T-helper 1 cell (primary cell): ENCODE measurements at places on chromosomes 3 and 15.

GRCh38 chr3:632571-633170 is 436.1 kb downstream of the CHL1 start:
- no peak for DNase-seq

DNA sequence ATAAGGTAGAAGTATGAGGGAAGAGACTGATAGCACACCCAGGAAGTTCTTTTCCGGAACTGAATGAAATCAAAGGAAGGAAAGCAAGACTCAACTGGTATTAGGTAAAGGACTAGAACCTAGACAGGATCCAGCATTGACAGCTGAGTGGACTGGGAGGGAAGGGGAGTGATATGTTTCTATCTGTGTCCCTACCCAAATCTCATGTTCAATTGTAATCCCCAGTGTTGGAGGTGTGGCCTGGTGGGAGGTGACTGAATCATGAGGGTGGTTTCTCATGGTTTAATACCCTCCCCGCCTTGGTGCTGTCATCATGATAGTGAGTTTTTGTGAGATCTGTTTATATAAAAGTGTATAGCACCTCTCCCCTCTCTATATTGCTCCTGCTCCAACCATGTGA is 415.9 kb upstream of the KCNMB2 start:
- no peak for DNase-seq

- no peak for DNase-seq
These were observed 26.2 kb upstream of the SPTBN5 start for GRCh38 chr15:41919954-41920538.

GRCh38 chr15:51992953-51993352 is 21.4 kb upstream of the LEO1 start:
- DNase-seq: no peak

DNA sequence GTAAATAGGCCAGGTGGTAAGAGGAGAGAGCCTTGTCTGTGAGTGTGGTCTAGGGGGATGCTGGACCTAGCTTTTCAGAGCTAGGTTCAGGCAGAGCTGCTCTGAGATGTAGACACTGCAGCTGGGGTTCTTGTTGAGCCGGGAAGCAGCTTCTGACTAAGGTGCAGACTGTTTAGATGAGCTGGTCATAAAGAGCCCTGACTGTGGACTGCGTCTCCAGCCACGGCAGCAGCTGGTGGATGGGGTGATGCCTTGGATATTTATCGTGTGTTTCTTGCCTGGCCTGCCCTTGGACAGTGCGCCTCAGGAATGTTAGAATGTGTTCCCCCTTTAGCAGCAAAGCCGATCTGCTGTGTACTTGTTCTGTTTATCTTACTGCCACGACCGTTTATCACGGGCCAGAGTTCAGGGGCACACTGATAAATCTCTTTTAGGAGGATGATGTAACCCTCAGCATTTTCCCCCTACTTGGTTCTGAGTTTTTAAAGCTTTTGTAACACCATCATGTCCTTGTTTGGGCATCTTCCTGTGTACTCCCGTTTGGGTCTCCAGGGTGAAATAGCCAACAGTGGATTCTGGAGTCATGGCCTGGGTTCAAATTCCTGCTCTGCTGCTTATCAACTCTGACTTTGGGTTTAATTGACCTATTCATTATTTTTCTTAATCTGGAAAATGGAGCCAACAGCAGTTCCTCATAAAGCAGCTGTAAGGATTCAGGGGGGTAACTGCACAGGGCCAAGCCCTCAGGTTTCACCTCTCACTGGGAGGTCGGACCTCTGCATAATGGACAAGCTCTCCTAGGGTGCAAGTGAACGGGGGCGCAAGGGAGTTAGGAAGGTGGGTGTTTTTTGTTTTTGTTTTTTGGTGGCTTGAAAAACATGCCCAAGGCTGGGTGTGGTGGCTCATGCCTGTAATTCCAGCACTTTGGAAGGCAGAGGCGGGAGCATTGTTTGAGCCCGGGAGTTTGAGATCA is 51.4 kb downstream of the FLNB start:
- no peak for DNase-seq

GRCh38 chr3:15647611-15648167 is 46.1 kb downstream of the BTD start:
- DNase-seq: peak; percentile 92

DNA sequence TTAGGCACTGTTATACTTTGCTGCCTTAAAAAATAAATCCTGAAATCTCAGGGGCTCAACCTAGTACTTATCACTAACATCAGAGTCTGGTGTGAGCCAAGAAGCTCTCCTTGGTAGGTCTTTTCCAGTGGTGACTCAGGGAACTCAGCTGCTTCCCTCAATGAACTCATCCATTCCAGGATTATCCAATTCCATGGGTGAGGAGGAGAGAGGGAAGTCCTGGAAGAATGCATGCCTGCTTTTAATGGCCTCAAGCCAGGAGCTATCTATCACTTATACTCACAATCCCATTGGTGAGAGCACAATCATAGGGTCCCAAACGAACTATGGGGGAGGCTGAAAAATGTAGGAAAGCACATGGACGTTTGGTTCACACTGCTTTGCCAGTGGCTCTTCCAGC is 113.6 kb downstream of the POLR2M start:
- DNase-seq: no peak

GRCh38 chr3:157027861-157028745 is 131.8 kb downstream of the CCNL1 start:
- DNase-seq: no peak

- DNase-seq: no peak
These were observed 25.8 kb downstream of the SNX1 start for GRCh38 chr15:64121614-64122013.

- DNase-seq: no peak
These were observed 3.6 kb upstream of the BAHD1 start for GRCh38 chr15:40436892-40437751.

DNA sequence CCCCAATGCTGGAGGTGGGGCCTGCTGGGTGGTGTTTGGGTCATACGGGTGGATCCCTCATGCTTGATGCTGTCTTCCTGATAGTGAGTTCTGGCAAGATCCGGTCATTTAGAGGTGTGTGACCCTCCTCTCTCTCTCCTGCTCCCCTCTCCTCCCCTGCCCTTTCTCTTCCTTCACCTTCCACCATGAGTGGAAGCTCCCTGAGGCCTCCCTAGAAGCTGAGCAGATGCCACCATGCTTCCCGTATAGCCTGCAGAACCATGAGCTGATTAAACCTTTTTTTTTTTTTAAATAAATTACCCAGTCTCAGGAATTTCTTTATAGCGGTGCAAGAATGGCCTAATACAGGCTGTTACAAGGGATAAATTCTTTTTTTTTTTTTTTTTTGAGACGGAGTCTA is 36.3 kb upstream of the IQSEC1 start:
- no peak for DNase-seq

GRCh38 chr3:115912372-115912771 is 289.1 kb downstream of the GAP43 start:
- no peak for DNase-seq

GRCh38 chr3:35739181-35739809 is 100.0 kb downstream of the ARPP21 start:
- no peak for DNase-seq

DNA sequence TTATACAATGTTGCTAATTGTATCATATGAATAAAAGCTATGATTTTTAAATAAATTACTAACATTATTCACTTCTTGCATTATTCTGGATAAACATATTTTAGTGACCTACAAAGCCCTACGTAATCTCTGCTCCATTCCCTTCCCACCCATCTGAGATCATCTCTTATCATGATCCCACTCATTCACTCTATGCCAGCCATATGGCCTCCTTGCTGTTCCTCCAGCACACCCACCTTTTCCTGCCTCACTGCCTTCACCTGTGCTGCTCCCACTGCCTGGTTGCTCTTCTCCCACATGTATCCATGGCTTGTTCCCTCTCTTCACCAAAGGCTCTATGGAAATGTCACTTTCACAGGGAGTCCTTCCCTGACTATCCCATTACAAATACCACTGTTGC is 7.3 kb upstream of the USP8 start:
- no peak for DNase-seq

DNA sequence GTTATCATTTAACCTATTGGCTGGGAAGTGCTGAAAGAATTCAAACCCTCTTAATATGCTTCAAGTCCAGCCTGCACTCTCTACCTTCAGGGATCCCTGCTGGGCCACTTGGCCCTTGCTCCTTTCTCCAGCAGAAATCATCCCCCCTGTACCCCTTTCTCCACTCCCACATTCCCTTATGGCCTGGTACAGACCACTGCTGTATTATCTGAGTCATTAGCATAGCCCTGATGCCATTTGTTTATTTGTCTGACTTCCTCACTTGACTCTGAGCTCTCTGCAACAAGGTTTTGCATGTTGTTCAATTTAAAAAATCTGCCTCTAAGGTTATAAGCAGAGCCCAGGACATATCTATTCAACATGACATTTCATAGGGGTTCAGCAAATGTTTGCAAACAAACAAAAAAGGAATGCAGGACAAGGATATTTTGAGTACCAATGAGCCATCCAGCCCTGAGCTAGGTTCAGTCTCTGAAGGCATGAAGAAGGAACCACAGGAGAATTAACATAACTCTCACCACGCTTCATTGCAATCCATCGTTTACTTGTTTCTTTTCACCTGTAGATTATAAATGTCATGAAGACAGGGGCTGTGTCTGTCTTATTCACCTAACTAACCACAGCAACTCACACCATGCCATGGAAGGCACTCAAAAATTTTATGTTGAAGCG is 26.6 kb upstream of the HES1 start:
- DNase-seq: no peak

DNA sequence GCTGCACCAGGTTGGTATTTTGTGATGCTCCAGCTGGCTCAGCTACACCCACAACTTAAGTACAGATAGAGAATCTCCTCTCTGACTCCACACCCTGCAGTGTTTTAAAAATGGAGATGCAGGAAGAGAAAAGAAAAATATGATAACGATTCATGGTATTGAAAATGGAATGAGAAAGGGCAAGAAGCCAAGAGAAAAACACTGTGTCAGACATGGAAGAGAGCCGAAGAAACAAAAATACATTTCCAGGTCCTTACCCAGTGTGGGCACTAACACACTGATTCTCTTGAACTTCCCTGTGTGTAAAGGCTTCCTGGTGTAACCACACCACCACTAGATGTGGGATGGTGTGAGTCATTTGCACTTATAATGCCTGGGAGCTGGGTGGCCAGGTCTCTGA is 93.1 kb downstream of the GMPS start:
- DNase-seq: no peak

- no peak for DNase-seq
These were observed 190.9 kb downstream of the ADAMTS9 start for GRCh38 chr3:64496786-64497490.

GRCh38 chr15:29822684-29823459 is 604 bp upstream of the TJP1 start:
- no peak for DNase-seq

- no peak for DNase-seq
These were observed 61.2 kb downstream of the CLDN1 start for GRCh38 chr3:190261015-190261414.

GRCh38 chr15:99943466-99943865 is 210.2 kb upstream of the LYSMD4 start:
- no peak for DNase-seq

DNA sequence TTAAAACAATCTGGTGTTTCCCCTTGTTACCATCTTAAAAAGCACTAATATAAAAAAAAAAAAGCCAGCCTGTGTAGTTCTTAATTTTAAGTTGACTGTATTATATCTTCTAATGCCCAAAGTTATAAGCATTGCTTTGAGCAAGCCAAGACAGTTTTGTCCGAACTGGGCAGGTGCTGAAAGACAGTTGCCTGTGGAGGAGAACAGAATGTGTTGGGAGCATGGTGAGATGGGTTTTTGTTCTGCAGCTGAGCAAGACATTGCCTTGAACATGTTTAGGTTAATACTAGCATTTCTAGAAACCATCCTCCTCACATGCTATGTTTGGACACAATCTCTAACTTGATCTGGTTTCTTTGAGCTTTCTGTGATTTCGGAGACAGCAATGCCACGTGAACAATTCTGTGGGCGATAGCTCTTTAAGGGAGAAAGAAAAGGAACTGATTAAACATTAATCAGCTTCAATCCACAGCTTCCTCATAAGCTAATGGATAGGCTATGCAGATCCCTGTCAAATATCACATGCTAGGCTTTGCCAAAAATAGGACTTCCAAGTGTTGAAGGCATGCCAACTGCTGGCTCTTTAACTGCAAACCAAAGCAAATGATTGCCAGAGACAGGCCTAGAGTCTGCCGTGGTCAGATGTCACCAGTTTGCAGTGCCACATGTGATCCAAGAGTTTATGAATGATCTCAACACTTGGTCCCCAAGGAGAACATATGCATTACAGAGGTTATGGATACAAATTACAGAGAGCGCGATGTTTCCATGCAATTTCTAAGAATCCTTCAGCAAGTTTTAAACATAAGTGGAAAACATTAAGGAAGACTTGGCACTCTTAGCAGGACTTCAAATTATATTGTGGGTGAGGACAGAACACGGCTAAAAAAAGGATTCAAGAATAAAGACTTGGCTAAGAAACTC is 428.1 kb downstream of the ROBO2 start:
- DNase-seq: no peak

DNA sequence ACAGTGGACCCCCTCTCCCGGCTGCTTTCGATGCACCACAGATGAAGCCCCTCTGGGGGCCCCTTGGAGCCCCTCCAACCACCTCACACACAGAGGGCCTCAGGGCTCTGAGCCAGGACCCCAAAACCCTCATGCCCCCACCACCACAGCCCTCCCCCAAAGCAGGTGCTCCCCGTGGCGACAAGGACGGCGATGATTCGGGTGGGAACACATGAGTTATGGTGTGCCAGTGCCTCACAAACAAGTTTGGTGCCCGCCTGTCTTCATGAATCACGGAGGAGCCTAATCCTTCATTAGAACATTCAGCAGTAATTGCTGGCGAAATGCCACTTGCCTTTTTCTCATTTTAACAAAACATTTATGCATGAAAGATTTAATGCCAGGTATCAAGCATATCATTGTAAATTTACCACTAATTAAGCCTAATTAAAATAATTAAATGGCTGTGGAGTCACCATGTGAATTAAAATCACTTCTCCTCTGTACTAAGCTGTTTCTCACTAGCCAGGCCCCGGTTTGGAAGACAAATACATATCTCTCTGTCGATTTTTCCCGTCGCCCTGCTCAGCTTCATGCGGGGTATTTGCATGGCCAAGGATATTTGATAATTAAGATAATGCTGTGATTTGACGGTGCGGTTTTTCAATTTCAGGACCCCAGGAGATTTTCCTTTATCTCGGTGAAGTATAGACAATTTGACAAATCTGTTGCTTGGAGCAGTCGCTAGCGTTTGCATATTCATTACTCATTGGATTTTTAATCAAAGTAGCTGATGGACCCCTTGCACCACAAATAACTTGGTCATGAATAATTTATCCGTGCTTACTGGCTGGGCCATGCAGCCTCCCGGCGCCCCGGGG is 157.0 kb downstream of the TLE3 start:
- no peak for DNase-seq

GRCh38 chr15:91541286-91541685 is 312.2 kb upstream of the SLCO3A1 start:
- no peak for DNase-seq

- DNase-seq: no peak
These were observed 92.7 kb upstream of the CFAP20DC start for GRCh38 chr3:59142556-59142955.

GRCh38 chr15:81111510-81112470 is 22.3 kb upstream of the CFAP161 start:
- DNase-seq: no peak

- DNase-seq: no peak
These were observed 231.9 kb upstream of the DPPA4 start for GRCh38 chr3:109569135-109569846.

GRCh38 chr15:96337365-96338023 is 7.0 kb downstream of the NR2F2 start:
- DNase-seq: no peak

GRCh38 chr15:92076541-92076940 is 223.0 kb downstream of the SLCO3A1 start:
- DNase-seq: no peak

GRCh38 chr3:129491794-129492193 is 36.6 kb upstream of the RHO start:
- DNase-seq: no peak
